Large intestine (tissue), 12 donors: ENCODE measurements at places on chromosomes 2 and 18. TPM values are rescaled to one million over a fixed set of nuclear protein-coding genes. Genes with fewer than 3 reads are reported as not detected.

GRCh38 chr2:195451160-195451559, 205.9 kb upstream of the SLC39A10 start:
- H3K27me3 ChIP-seq, result no peaks in the 10 kb centered on the region
- H3K4me3 ChIP-seq, result no peak overlapping the region
- H3K27ac ChIP-seq, result no peak overlapping the region
- H3K4me1 ChIP-seq, result no peaks in the 10 kb centered on the region

DNA sequence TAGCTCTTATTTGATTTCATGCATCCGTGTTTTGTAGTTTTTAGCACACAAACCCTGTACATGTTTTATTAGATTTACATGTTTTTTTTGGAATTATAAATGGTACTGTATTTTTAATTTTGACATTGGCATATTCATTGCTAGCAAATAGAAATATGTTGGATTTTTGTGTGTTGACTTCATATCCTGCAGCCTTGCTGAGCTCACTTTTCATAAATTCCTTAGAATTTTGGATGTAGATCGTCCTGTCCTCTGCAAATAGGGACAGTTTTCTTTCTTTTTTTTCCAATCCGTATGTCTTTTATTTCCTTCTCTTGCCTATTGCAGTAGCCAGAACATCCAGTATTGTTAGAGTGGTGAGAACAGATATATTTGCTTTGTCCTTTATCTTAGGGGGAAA, 46.7 kb upstream of the GPR17 start:
- peaks cover 46% of the 10 kb centered on the region for H3K36me3 ChIP-seq
- DNase-seq, result no peak
- H3K27ac ChIP-seq, result no peak overlapping the region
- H3K4me1 ChIP-seq, result no peaks in the 10 kb centered on the region
- H3K27me3 ChIP-seq, result no peaks in the 10 kb centered on the region

DNA sequence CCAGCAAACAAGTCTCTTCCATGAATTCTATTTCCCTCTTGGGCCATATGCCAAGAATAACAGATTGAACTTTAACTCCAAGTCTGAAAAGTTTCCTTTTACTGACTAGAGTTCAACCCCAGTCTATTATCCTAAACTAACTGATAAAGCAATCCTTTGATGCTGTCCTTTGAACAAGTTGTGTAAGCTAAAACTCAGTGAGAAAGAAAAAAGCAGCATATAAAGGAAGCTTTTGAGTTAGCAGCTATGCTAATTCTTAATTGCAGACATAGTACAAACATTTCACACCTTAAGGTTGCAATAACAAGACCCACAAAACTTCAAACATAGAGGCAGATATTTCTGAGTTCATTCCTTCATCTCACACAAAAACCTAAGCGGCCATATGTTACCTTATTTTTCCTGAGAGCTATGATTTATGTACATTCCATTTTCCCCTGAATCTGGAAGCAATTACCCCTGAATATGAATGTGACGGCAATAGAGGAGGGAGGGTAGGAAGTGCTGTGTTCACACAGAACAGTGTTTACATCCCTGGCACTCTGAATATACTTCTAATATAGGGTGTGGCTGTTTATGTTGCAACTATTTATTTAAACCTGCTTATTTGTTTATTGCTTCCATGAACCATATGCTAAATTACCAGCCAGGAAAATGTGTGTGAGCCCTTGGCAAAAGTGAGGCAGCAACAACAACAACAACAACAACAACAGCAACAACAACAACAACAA, 180.6 kb downstream of the IRS1 start:
- H3K27me3 ChIP-seq, result no peaks in the 10 kb centered on the region
- no peak overlapping the region for H3K4me3 ChIP-seq
- no peaks in the 10 kb centered on the region for H3K36me3 ChIP-seq
- peak overlapping the region; percentile 25 for H3K27ac ChIP-seq

- no peaks in the 10 kb centered on the region for H3K4me1 ChIP-seq
- no peaks in the 10 kb centered on the region for H3K27me3 ChIP-seq
- H3K27ac ChIP-seq, result no peak overlapping the region
- H3K4me3 ChIP-seq, result no peak overlapping the region
These were observed 67.6 kb downstream of the DHRS9 start for GRCh38 chr2:169136885-169137534.

- H3K27me3 ChIP-seq, result no peaks in the 10 kb centered on the region
- H3K4me1 ChIP-seq, result no peaks in the 10 kb centered on the region
- no peak overlapping the region for H3K27ac ChIP-seq
- H3K4me3 ChIP-seq, result no peak overlapping the region
- H3K36me3 ChIP-seq, result no peaks in the 10 kb centered on the region
- DNase-seq, result no peak
These were observed 110.7 kb upstream of the OTX1 start for GRCh38 chr2:62939735-62940491.

DNA sequence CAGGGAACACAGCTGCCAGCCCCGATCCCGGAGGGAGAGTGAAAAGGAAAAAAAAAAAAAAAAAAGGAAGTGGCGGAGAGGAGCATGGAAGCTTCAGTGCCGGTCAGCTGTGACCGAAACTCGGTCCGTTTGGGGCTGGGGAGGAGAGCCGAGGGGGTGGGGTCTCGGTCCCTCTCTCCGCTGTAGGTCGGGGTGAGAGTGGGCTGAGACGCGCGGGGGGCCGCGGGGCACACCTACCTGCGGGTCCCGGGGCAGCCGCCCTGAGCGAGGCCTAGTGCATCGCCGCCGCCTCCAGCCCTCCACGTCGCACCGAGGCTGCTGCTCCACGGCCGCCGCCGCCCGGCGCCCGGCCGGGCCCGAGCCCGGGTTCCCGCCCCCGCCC, 536 bp downstream of the VPS54 start:
- H3K27me3 ChIP-seq, result no peaks in the 10 kb centered on the region
- H3K4me3 ChIP-seq, result peak overlapping the region; percentile 66
- peak overlapping the region; percentile 97 for H3K27ac ChIP-seq

GRCh38 chr2:19866771-19867170, 35.0 kb downstream of the TTC32 start:
- H3K27me3 ChIP-seq, result no peaks in the 10 kb centered on the region
- H3K4me3 ChIP-seq, result no peak overlapping the region
- no peak overlapping the region for H3K27ac ChIP-seq
- H3K4me1 ChIP-seq, result peaks cover 15% of the 10 kb centered on the region

DNA sequence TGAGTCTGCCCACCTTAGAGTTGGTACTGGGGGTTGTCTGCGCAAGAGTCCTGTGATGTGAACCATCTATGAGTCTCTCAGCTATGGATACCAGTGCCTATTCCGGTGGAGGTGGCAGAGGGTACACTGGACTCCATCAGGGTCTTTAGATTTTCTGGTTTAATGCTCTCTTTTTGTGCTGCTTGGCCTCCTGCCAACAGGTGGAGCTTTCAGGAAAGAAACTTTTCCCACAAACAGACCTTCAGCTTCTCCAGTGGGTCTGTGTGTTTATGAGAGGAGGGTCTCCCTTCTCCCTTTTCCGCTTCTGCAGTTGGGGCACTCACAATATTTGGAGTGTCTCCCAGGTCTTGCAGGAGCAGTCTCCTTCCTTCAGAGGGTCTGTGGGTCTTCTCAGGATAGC, 1721.9 kb upstream of the SLC39A10 start:
- no peaks in the 10 kb centered on the region for H3K4me1 ChIP-seq
- H3K27ac ChIP-seq, result no peak overlapping the region
- H3K36me3 ChIP-seq, result no peaks in the 10 kb centered on the region

- H3K27me3 ChIP-seq, result no peaks in the 10 kb centered on the region
- no peak overlapping the region for H3K27ac ChIP-seq
- no peak for DNase-seq
- peaks cover 28% of the 10 kb centered on the region for H3K36me3 ChIP-seq
These were observed 23.7 kb downstream of the INPP1 start for GRCh38 chr2:190367091-190367490.

DNA sequence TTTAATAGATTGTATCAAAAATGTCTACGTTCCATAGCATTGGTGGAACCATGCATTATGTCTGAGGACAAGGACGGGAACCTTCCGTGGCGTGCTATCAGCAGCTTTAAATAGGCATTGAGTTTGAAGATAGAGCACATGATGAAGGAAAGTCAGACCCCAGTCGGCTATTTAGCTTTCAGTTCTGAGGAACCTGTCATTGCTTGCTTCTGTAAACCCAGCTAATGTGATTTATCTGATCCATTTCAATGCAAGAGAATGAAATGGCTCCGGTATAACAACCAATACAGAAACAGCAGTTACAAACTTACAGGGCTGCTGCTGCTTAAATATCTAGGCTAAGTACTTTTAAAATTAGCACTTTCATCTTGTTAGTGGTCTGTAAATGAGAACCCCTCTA, 503.3 kb downstream of the RNF144A start:
- H3K27me3 ChIP-seq, result no peaks in the 10 kb centered on the region
- peak overlapping the region; percentile 37 for H3K27ac ChIP-seq
- no peak overlapping the region for H3K4me3 ChIP-seq
- no peaks in the 10 kb centered on the region for H3K36me3 ChIP-seq

DNA sequence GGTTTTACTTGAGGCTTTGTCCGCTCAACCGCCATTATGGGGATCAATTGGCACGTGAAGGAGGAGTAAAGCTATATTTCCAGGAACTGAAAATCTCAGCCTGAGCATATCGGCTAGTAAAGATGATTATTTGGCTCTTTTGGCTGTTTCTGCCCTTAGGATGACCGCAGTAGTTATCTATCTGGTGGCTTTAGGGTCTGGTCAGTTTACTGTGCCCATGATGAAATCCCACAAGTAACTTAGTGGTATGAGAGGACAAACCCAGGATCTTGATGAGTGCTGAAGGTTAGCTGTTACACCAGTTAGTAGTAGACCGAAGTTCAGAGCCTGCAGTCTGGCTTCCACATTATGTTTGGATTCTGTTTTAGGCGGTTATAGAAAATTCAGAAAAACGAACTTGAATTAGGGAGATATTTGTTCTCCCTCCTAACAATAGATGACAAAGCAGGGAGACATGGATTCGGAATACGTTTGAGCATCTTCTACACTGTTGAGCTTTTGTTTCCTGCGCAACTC, 1.2 kb downstream of the MAT2A start:
- H3K27ac ChIP-seq, result peak overlapping the region; percentile 98
- H3K36me3 ChIP-seq, result peaks cover 38% of the 10 kb centered on the region
- DNase-seq, result peak; percentile 66

- peaks cover 4% of the 10 kb centered on the region for H3K4me1 ChIP-seq
- H3K4me3 ChIP-seq, result no peak overlapping the region
- DNase-seq, result peak; percentile 85
- H3K36me3 ChIP-seq, result peaks cover 5% of the 10 kb centered on the region
- peak overlapping the region; percentile 62 for H3K27ac ChIP-seq
- no peaks in the 10 kb centered on the region for H3K27me3 ChIP-seq
These were observed 8.0 kb downstream of the SP100 start for GRCh38 chr2:230423851-230424458.

DNA sequence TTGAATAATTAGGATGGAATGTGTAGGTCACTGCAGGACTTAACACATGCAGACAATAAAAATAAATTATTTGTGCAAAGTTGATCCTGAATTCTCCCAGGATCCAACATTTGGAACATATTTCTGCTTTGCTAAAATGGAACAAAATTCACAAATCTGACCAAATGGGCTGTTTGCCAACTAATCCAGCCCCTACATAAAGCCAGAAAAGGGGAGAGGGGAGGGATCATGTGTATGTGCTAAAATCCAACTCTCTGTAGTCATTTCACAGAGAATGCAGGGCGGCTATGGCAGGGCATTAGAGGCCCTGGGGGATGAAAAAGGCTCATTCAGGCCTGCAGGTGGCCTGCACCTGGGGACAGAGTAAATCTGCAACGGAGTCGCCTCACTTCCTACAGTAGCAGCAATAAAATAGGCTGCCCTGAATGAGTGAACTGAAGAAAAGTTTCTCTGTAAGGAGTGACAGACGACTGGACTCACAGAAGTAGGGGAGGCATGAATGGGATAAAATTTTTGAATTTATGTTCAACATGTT, 4.0 kb upstream of the ZFP36L2 start:
- DNase-seq, result peak; percentile 50
- peaks cover 10% of the 10 kb centered on the region for H3K36me3 ChIP-seq
- H3K27ac ChIP-seq, result peak overlapping the region; percentile 41
- H3K4me1 ChIP-seq, result peaks cover 26% of the 10 kb centered on the region
- no peaks in the 10 kb centered on the region for H3K27me3 ChIP-seq

DUSP28 gene
- 6.6 TPM for polyA plus RNA-seq

PLB1 gene
- polyA plus RNA-seq, result 3.2 TPM

C2orf80 gene
- polyA plus RNA-seq, result 0.84 TPM

LYPD1 gene
- polyA plus RNA-seq, result 4.0 TPM

AKAIN1 gene
- 0.12 TPM for polyA plus RNA-seq

RFX8 gene
- polyA plus RNA-seq, result 0.39 TPM

KHK gene
- 232 TPM for polyA plus RNA-seq

AGXT gene
- 0.66 TPM for polyA plus RNA-seq

ATP8B1 gene
- polyA plus RNA-seq, result 68.2 TPM
